DMS 273 treated with DMSO at 0.1 percent for 48 hours (cell line): ENCODE measurements at places on chromosomes 2 and 18.

- no peak for DNase-seq
Measured at GRCh38 chr2:241358470-241358869, 2.4 kb downstream of the FARP2 start.

GRCh38 chr2:100380681-100381080, 36.8 kb downstream of the CHST10 start:
- no peak for DNase-seq

DNA sequence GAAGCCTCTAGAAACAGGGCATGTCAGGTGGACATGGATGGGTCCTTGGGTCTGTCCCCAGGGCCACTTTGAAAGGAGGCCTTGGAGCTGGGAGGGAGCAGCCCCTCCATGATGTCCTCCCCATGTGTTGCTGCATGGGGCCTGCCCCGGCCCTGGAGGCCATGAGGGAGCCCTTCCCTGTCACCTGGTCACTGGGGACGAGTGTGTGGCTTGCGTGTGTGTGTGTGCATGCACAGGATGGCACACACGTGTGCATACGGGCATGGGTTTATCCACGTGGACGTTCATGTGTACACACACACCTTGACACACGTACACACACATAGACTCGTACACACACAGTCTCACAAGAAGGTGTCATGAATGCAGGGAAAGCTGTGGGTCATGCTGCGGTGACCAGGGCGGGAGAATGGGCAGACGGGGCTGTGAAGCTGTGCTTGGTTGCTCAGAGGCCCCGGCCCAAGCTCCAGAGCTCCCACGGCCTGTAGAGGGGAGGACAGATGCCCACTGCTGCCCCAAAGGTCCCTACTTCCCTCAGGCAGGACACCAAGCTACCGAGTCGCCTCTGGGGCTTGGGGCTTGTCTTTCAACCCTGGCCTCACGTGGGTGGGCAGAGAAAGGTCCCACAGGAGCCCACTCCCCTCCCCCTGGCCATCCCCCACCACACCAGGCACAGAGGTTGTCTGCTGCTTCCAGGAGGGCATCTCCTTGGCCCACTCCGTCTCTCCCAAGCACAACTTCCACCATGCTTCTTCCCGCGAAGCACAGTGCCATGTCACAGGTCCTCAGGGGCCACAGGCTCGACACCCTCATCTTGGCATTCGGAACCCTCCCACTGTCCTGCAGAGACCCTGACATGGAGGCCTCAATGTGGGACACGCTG, 42.3 kb upstream of the GPC1 start:
- no peak for DNase-seq

DNA sequence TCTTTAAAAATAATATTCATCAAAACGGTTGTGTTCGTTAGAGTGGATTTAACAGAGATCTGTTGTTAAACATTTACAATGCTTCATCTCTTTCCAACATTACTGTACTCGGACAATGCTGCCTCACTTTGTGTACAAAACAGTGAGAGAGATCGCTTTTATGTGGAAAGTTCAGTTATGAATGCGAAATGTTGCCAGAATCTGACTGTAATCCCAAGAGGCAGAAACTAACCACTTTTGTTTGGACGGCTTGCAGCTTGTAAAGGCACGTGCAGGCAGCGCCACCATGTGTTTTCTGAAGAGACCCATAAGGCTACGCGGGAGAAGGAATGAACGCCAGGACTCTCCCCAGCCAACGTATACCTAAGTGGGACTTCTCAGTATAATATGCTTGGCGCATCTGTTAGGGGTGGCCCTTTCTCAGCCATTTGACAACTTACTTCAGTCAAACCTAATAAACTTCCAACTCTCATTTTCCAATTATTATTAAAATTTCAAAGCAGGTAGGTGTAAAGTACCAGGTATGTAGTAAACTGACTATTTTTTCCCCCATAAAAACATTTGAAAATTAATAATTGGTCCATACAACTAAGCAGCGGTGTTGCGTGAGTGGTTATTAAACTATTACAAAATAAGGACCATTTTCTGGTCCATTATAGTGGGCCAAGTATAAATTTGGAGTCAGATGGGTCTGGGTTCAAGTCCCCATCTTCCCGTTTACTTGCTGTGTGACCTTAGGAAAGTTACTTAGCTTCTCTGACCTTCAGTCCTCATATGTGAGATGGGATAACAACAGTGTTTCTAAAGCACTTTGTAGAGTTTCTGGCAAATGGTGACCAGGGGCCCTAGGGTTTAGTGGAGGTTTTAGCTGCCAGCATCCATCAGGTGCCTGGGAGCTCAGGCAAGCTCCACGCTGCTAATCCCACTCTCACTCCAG, 5.6 kb upstream of the NAPG start:
- peak; percentile 66 for DNase-seq

GRCh38 chr2:40348038-40348437, 103.9 kb downstream of the SLC8A1 start:
- DNase-seq: no peak

DNA sequence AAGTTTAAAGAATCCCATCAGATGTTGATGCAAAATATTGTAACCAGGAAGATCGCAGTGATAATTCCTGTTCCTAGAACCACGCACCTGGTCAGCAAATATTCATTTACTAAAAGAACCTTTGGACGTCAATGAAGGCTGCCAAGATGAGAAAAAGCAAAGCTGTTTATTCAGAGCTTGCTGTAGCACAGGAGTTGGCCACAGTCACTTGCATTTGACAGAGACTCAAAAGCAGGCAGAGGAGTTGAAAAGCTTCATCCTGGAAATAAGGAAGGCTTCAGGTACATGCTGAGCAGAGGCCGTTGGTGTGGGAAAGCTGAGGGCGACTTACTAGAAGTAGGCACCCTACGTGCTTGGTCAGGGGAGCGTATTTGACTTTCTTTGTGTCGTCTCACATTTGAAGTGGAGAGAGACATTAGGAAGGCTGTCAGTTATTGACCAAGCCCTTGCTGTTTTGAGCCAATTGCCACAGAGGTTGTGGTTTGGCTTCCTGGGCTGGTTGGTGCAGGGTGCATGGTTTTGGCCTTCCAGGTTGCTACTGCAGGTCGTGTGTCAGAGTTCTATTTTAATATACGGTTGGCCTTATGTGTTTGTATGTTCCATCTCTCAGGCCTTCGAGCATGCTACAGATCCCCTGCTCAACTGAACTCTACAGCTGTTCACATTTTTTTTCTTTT, 289.6 kb downstream of the METTL4 start:
- DNase-seq: no peak

- DNase-seq: no peak
Measured at GRCh38 chr18:12458771-12459170, 51.0 kb downstream of the PRELID3A start.

DNA sequence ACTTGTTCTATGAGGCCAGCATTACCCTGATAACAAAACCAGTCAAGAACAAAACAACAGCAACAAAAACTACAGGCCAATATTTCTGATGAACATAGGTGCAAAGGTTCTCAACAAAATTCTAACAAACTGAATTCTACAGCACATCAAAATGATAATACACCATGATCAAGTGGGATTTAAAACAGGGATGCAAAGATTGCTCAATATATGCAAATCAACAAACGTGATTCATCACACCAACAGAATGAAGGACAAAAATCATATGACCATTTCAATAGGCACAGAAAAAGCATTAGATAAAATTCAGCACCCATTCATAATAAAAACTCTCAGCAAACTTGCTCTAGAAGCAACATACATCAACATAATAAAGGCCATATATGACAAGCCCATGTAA, 173.6 kb downstream of the CAMKMT start:
- no peak for DNase-seq

GRCh38 chr2:160399880-160400279, 93.7 kb downstream of the RBMS1 start:
- no peak for DNase-seq

- no peak for DNase-seq
Measured at GRCh38 chr2:103387888-103388287, 626.1 kb downstream of the TMEM182 start.

- no peak for DNase-seq
Measured at GRCh38 chr2:18585526-18585925, 3.8 kb downstream of the NT5C1B start.

DNA sequence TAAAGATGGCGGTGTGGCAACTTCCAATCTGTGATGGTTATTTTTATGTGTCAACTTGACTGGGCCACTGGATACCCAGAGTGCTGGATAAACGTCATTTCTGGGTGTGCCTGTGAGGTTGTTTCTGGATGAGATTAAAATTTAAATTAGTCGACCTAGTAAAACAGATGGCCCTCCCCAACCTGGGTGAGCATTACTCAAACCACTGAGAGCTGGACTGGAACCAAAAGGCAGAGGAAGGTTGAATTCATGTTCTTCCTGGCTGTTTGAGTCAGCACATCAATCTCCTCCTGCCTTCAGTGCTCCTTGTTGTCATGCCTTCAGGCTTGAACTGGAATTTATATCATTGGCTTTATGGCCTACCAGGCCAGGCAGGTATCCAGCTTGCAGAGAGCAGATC, 190.8 kb upstream of the RGPD4 start:
- no peak for DNase-seq

DNA sequence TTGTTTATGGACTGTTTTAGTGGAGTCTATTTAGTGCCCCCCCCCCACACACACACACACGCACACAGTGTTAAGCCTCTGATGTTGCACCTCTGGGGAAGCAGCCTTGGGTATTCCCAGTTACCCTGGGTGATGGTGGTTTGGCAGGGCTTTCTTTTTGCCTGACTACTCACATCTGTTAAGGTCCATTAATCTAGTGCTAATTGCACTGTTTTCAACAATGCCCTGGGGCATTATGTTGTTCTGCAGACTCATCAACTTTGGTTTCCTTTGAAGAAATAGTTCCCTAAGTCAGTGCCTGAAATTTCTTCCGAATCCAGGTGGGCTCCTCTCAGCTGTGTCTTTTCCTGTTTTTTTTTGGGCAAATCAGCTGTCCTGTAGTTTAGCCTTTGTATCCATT, 34.7 kb downstream of the SPOPL start:
- peak; percentile 6 for DNase-seq
